ENCODE measurements at places on chromosomes 5 and 9.
A peak's percentile ranks its signal among the peaks of the same experiment; 100 is the strongest.

DNA sequence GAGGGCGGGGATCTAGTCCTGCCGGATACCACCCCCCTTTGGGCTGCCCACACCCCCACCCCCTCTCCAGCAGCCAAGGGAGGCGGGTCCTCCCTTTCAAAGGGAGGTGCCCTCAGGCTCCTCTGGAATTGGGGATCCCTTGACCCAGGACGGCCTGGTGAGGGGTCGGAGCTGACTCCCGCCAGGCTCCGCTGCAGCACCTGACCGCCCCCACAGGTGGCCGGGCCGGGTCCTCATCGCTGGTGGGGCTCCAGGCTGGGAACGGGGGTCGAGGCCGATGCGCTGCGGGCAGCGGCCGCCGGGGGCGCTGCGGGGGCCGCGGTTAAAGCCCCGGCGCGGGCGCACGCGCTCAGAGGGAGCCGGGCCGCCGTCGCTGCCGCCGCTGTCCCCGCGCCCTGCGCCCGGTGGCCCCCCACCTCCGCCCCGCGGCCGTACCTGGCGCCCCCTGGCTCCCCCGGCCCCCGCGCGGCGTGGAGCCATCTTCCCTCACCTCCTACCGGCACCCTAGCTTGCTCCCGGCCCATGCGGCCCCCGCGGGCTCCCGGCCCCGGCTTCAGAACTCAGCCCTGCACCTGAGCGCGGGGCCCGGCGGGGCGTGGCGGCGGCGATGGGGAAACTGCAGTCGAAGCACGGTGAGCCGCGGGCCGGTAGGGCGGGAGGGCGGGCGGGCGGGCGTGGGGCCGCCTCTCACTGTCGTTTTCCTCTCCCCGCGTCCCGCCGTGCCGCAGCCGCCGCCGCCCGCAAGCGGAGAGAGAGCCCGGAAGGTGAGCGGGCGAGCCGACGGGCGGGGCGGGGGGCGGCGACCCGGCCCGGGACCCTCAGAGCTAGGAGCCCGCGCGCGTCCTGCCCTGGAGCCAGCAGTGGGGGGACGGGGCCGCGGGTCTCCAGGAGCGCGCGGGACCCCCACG lies at the start of gene NKD2:
Gene NKD2 (plus strand): TSS at position 352 of the 908 bp plus-strand sequence. CDS start 256 bp downstream, at position 608.
- H3K27ac ChIP-seq: no peak within 1 kb of the TSS
- peak within 1 kb of the TSS; percentile 71 for H3K4me3 ChIP-seq
- peaks cover 1% of the 10 kb centered on the region for H3K36me3 ChIP-seq
- H3K4me1 ChIP-seq: peaks cover 14% of the 10 kb centered on the region

DNA sequence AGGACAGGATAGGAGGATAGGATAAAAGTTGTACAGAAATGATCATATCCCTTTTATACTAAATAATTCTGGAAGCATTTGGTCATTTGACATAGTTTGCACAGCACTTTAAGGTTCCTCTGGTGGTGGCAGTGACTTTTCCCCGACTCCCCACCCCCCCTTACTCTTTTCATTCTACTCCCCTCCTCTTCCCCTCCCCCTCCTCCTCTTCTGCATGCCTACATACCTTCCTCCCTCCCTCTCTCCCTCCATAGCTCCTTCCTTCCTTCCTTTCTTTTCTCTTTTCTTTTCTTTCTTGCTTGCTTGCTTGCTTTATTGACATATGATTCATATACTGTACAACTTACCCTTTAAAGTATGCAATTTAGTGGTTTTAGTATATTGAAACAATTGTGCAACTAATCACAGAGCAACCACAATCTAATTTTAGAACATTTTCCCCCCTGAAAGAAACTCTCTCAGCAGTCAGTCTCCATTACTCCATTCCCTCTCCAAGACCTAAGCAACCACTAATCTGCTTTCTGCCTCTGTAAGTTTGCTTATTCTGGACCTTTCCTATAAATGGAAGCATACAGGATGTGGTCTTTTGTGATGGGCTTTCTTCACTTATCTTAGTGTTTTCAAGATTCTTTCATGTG lies 159.0 kb downstream of the HACD4 start:
- no peak overlapping the region for H3K4me3 ChIP-seq
- no peak for DNase-seq
- H3K27me3 ChIP-seq: peaks cover 3% of the 10 kb centered on the region

DNA sequence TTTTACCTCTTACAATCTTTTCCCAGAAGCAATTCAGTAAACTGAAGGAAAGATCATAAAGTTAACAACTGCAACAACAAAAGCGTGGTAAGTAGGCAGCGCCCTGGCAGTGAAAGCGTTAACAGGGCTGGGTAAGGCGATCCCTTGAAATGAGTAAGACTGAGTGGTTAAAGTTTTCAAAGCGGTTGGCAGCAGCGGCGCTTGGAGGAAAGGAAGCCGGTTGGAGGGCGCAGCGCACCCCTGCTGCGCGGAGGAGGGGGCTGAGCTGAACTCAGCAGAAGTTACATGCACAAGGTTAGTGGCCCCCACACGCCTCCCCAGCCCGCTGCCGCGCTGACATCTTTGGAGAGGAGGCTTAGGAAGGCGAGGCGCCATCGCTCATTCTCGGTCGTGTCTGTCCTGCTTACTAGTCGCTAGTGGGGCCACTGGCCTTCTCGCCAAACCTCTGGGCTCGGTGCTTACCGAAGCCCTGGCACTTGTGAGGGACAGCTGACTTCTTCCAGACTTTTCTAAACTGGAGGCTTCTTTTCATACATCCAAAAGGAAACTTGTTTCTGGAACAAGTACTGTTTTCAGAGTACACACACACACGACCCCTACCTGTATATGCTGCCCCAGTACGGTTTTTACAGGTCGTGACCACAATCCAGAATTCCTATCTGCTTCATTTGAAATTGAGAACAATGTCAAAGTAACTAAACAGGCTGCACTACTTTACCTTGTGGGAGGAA lies at the start of gene SH3RF2:
Gene SH3RF2 (plus strand): TSS at position 178 of the 731 bp plus-strand sequence. CDS start 1,351 bp downstream, outside the sequence.
- peak within 1 kb of the TSS; percentile 47 for H3K4me3 ChIP-seq
- H3K27ac ChIP-seq: no peak within 1 kb of the TSS
- peak; percentile 30 for DNase-seq
- peaks cover 38% of the 10 kb centered on the region for H3K27me3 ChIP-seq

GRCh38 chr5:62812621-62813255 lies 234.1 kb downstream of the LRRC70 start:
- no peaks in the 10 kb centered on the region for H3K36me3 ChIP-seq
- no peaks in the 10 kb centered on the region for H3K4me1 ChIP-seq
- H3K4me3 ChIP-seq: no peak overlapping the region
- DNase-seq: no peak
- no peaks in the 10 kb centered on the region for H3K27me3 ChIP-seq

- H3K4me1 ChIP-seq: no peaks in the 10 kb centered on the region
- H3K27me3 ChIP-seq: peaks cover 8% of the 10 kb centered on the region
- no peak overlapping the region for H3K27ac ChIP-seq
- H3K36me3 ChIP-seq: no peaks in the 10 kb centered on the region
- no peak overlapping the region for H3K4me3 ChIP-seq
Observed at GRCh38 chr5:103389357-103389756, 130.8 kb downstream of the MACIR start.

- H3K27me3 ChIP-seq: peaks cover 42% of the 10 kb centered on the region
- DNase-seq: no peak
- peak within 1 kb of the TSS; percentile 62 for H3K4me3 ChIP-seq
- H3K4me1 ChIP-seq: peaks cover 3% of the 10 kb centered on the region
- H3K36me3 ChIP-seq: peaks cover 4% of the 10 kb centered on the region
Observed at GRCh38 chr5:141343242-141343952, at the start of gene PCDHGA3. TSS of gene PCDHGA3 (plus strand) at chr5:141343829. CDS start at chr5:141344034, 205 bp downstream.

GRCh38 chr5:147949711-147950573 lies 43.6 kb upstream of the C5orf46 start:
- no peaks in the 10 kb centered on the region for H3K36me3 ChIP-seq
- no peak overlapping the region for H3K4me3 ChIP-seq
- no peaks in the 10 kb centered on the region for H3K4me1 ChIP-seq
- H3K27ac ChIP-seq: no peak overlapping the region
- no peak for DNase-seq
- H3K27me3 ChIP-seq: no peaks in the 10 kb centered on the region

- peaks cover 27% of the 10 kb centered on the region for H3K36me3 ChIP-seq
- DNase-seq: no peak
- peaks cover 20% of the 10 kb centered on the region for H3K4me1 ChIP-seq
- H3K27ac ChIP-seq: no peak overlapping the region
- H3K27me3 ChIP-seq: no peaks in the 10 kb centered on the region
Observed at GRCh38 chr9:79661279-79661678, 89.5 kb downstream of the TLE4 start.

- no peaks in the 10 kb centered on the region for H3K27me3 ChIP-seq
- DNase-seq: no peak
- H3K36me3 ChIP-seq: no peaks in the 10 kb centered on the region
Observed at GRCh38 chr5:123805300-123805699, 293.3 kb downstream of the CSNK1G3 start.

DNA sequence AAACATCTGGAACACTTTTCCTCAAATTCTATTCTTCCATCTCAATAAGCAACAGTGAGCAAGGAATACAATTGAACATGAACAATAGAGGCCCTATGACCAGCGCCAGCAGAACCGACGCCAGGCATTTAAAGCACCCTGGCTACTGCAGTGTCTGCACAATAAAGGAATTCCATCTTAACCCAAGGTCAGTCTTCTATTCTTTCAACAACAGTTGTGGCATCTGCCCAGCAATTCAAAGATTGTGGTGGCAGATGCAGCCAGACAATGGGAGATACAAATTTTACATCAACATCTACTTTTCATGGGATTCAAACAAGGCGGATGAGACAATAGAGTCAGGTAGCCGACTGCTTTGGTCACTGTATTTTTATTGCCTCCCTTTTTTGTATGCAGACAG lies 65.9 kb downstream of the ELL2 start:
- DNase-seq: no peak
- H3K4me3 ChIP-seq: no peak overlapping the region
- no peaks in the 10 kb centered on the region for H3K4me1 ChIP-seq
- peaks cover 12% of the 10 kb centered on the region for H3K36me3 ChIP-seq
- no peaks in the 10 kb centered on the region for H3K27me3 ChIP-seq

DNA sequence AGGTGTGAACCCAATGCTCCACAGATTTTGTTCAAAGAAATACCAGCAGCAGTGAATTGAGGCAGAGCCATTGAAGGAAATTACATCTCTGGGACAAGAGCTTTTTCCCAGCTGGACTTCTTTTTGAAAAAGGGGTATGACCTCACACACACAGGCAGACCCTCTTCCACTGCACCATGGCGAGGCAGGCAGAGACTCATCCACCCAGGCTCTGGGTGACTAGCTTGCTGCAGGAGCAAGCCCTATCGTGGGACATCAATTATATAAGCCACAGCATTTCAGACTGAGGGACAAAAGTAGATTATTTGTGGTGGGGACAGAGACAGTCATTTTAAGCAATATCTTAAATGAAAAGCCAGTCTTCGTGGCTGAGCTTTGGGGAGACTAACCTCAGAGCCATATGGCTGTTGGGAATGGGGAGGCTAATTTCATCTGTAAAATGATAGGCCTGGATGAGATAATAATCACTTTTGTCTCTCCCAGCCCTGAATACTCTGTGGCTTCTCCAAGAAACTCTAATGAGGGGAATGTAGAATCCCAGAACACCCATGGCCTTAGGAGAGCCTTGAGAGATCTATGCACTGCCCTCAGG lies 113.1 kb upstream of the TNC start:
- H3K36me3 ChIP-seq: no peaks in the 10 kb centered on the region
- peaks cover 10% of the 10 kb centered on the region for H3K27me3 ChIP-seq
- DNase-seq: no peak
- H3K27ac ChIP-seq: no peak overlapping the region

DNA sequence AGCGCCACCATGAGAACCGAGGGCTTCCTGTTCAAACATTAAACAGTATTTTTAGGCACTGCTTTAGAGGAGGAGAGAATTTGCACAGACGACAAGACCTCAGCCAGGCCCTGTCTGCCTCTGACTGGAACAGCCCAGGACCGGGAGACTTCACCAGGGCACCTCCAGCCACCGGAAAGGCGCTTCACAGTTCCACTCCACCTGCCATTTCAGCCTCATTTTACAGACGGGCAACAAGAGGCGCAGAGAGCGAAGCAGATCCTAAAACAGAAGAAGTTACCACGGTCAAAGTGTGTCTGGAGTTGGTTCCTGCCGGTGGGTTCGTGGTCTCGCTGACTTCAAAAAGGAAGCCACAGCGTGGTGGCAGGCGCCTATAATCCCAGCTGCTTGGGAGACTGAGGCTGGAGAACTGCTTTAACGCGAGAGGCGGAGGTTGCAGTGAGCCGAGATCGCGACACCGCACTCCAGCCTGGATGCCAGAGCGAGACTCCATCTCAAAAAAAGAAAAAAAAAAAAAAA lies 28.4 kb downstream of the COL23A1 start:
- H3K4me3 ChIP-seq: no peak overlapping the region
- H3K27me3 ChIP-seq: peaks cover 20% of the 10 kb centered on the region
- DNase-seq: no peak
- peaks cover 4% of the 10 kb centered on the region for H3K4me1 ChIP-seq
- H3K27ac ChIP-seq: no peak overlapping the region
- no peaks in the 10 kb centered on the region for H3K36me3 ChIP-seq

- peaks cover 8% of the 10 kb centered on the region for H3K27me3 ChIP-seq
- no peak overlapping the region for H3K27ac ChIP-seq
- H3K4me3 ChIP-seq: no peak overlapping the region
Observed at GRCh38 chr5:54837093-54837492, 148.3 kb downstream of the ESM1 start.

GRCh38 chr9:133528876-133529241 lies 4.1 kb upstream of the MYMK start:
- no peaks in the 10 kb centered on the region for H3K36me3 ChIP-seq
- peaks cover 9% of the 10 kb centered on the region for H3K27me3 ChIP-seq
- no peak overlapping the region for H3K27ac ChIP-seq
- no peak overlapping the region for H3K4me3 ChIP-seq
- no peak for DNase-seq
- peaks cover 2% of the 10 kb centered on the region for H3K4me1 ChIP-seq

GRCh38 chr5:71924325-71924724 lies 182.9 kb upstream of the MAP1B start:
- no peak for DNase-seq
- no peak overlapping the region for H3K4me3 ChIP-seq
- no peak overlapping the region for H3K27ac ChIP-seq
- H3K4me1 ChIP-seq: no peaks in the 10 kb centered on the region
- H3K27me3 ChIP-seq: peaks cover 14% of the 10 kb centered on the region

DNA sequence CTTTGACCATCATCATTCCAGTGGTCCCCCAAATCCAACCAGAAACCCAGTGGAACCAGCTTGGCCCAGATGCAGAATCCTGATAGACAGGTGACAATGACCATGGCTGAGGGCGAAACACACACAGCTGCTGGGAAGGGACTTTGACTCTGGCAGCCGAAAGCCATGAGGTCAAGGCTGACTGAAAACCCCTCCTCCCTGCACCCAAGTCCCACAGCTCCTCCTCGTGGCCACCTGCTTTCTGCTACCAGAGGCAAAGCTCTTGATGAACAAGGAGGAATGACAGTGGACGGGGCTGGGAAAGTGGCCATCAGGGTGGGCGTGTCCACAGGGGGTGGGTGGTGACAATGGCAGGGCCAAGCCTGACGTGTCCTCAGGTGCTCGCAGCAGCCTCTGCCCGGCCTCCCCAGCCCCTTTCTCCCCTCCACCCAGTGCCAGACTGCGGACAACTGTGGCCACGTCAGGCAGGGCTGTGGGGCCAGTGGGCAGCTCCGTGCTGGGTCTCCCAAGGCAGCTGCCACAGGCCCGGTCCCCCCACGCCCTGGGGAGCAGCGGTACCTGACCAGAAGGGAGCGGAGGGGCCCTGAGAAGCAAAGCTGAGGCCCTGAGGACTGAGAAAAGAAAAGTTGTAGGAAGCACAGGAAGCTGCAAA lies 30.8 kb upstream of the SARDH start:
- H3K36me3 ChIP-seq: no peaks in the 10 kb centered on the region
- peaks cover 7% of the 10 kb centered on the region for H3K27me3 ChIP-seq
- H3K27ac ChIP-seq: no peak overlapping the region
- peak; percentile 19 for DNase-seq

- no peak overlapping the region for H3K27ac ChIP-seq
- no peaks in the 10 kb centered on the region for H3K27me3 ChIP-seq
- H3K4me3 ChIP-seq: no peak overlapping the region
- H3K4me1 ChIP-seq: peaks cover 1% of the 10 kb centered on the region
Observed at GRCh38 chr9:114031948-114032840, 45.9 kb downstream of the AMBP start.

Data from activated naive CD8-positive, alpha-beta T cell treated with anti-CD3 and anti-CD28 coated beads, Interleukin-2, amount 10 ng/mL, durations not matched to agents 7 days and 5 days (primary cell).